ENCODE measurements at places on chromosomes 1 and 21. TPM values are rescaled to one million over a fixed set of nuclear protein-coding genes. Genes with fewer than 3 reads are reported as not detected.
A peak's percentile ranks its signal among the peaks of the same experiment; 100 is the strongest.

GRCh38 chr1:107140703-107141490 lies at the start of gene NTNG1:
Gene NTNG1 (plus strand): TSS chr1:107141039.
- peak within 1 kb of the TSS; percentile 92 for H3K4me3 ChIP-seq
- peak within 1 kb of the TSS; percentile 96 for H3K27ac ChIP-seq
- peaks cover 29% of the 10 kb centered on the region for H3K4me1 ChIP-seq
- no peaks in the 10 kb centered on the region for H3K36me3 ChIP-seq
- no peaks in the 10 kb centered on the region for H3K27me3 ChIP-seq

DNA sequence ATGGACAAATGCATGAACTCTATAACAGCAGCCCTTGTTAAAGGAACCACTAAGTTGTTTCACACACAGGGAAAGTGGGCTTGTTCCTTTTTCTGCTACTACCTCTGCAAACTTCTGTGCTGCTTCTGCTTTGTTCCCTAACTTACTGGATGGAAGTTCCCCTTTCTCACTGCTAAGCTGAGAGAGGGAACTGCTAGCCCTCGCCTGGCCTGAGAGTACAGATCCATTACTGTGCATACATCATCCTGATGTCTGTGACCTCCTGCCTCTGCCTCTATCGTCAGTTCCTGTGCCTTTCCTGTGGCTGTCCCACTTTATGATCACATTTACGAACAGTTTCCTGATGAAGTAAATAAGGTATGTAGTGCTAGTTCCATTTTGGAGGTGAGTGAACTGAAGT lies 3.5 kb downstream of the GNAT2 start:
- no peaks in the 10 kb centered on the region for H3K36me3 ChIP-seq
- no peak overlapping the region for H3K4me3 ChIP-seq
- H3K27ac ChIP-seq: no peak overlapping the region
- H3K27me3 ChIP-seq: no peaks in the 10 kb centered on the region
- peaks cover 19% of the 10 kb centered on the region for H3K4me1 ChIP-seq

DNA sequence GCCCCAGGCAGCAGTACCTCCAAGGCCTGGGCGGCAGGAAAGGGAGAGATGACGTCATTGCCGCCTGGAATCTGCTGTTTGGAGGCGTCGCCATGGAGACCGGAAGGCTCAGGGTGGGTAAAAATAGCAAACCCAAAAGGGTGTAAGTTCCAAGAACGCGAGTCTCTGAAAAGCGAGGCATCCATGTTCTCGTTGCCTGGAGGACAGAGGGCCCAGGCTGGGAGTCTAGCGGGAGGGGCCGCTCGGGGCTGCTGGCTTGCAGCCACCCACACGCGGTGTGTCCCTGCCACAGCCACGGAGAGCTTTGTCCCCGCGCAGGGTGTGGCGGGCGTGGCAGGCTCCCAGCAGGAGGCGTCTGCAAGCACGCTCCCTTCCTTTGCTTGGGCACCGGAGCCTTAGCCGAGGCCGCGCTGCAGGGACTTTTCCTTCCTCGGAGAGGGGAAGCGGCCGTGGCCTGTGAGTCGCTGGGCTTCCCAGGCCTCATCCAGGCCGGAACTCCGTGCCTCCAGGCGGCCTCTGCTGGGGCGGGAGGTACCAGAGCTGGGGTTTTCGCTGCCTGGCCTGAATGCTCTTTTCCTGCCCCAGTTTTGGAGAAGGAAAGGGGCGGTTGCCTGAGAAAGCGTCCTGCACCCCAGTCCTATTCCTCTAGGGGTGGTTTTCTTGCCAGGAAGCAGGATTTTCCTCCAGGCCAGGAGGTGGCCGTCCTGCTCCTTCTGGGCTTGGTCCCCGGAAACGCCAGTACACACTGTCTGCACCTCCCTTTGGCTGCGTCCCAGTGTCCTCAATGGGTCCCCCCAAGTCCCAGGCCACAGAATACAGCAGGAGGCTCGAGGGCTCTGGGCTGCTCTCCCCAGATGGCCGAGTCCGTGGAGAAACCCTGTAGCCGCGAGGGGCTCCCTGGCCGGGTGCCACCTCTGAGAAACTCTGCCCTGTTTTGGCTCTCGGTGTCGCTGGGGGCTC lies 15.3 kb upstream of the SKI start:
- peak; percentile 97 for DNase-seq
- peaks cover 32% of the 10 kb centered on the region for H3K4me1 ChIP-seq
- peak overlapping the region; percentile 32 for H3K4me3 ChIP-seq
- H3K36me3 ChIP-seq: no peaks in the 10 kb centered on the region
- H3K27me3 ChIP-seq: no peaks in the 10 kb centered on the region

DNA sequence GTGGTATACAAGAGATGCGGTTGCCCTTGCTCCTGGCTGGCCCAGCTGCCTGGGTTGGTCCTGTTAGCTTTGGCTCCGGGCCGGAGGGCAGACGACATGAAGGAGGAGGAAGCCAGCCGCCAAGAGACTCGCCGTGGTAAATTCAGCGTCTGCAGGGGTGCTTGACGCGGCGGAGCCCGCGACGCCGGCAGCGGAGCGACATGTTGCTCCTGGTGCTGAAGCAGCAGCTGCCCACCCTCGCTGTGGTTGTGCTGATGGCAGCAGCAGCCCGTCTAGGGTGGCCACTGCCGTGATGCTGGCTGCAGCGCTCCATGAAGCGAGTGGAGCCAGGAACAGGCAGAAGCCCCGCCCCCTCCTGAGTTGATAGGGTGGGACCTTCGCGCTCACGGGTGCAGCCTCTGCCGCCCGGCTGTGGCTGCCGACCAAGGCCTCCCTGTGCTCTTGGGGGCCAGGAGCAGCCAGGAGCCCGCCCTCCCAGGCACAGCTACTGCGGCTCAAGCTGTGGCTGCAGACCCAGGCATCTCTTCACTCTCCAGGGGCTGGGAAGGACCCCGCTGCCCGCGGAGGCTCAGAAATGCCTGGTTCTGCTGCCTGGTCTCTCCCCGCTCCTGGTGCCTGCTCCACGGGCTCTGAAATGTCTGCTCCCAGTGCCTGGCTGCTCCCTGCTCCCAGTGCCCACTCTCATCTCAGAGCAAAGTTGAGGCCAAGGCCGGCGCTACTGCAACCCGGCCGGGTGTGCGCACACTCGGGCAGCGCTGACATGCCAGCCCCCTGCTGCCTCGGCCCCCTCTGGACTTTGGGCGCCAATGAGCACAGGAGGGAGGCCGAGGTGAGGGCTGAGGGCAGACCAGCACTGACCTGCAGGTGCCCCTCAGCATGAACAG lies 4.4 kb upstream of the ZNF692 start:
- H3K36me3 ChIP-seq: no peaks in the 10 kb centered on the region
- no peak overlapping the region for H3K27ac ChIP-seq
- H3K27me3 ChIP-seq: peaks cover 3% of the 10 kb centered on the region
- DNase-seq: peak; percentile 82
- H3K4me3 ChIP-seq: peak overlapping the region; percentile 58

GRCh38 chr1:3355089-3355488 lies 99.4 kb upstream of the ARHGEF16 start:
- H3K4me3 ChIP-seq: no peak overlapping the region
- H3K36me3 ChIP-seq: no peaks in the 10 kb centered on the region
- H3K27me3 ChIP-seq: no peaks in the 10 kb centered on the region
- no peak overlapping the region for H3K27ac ChIP-seq
- H3K4me1 ChIP-seq: peaks cover 15% of the 10 kb centered on the region
- no peak for DNase-seq

DNA sequence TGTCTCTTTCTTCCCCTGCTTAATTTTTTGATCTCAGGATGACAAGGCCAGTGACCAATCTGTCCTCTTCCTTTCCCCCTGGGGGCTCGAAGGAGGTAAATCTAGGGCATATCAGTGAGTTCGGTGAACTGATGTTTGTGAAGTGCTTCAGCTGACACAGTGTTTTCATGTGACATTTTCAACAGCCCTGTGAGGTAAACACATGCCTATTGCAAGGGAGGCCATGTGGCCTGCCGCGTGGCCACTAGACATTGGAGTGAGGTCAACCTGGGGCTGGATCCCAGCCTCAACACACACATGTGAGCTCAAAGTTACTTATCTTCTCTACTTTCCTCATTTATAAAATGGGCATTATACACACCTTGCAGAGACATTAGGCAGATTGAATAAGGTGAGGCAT lies 126.3 kb downstream of the PLPP3 start:
- H3K27ac ChIP-seq: no peak overlapping the region
- peaks cover 6% of the 10 kb centered on the region for H3K27me3 ChIP-seq
- DNase-seq: no peak
- no peaks in the 10 kb centered on the region for H3K36me3 ChIP-seq

GRCh38 chr1:100087396-100087795 lies 45.3 kb downstream of the SASS6 start:
- no peaks in the 10 kb centered on the region for H3K27me3 ChIP-seq
- peaks cover 41% of the 10 kb centered on the region for H3K36me3 ChIP-seq
- H3K4me1 ChIP-seq: no peaks in the 10 kb centered on the region
- no peak for DNase-seq
- H3K4me3 ChIP-seq: no peak overlapping the region
- H3K27ac ChIP-seq: no peak overlapping the region

- no peaks in the 10 kb centered on the region for H3K4me1 ChIP-seq
- H3K27me3 ChIP-seq: no peaks in the 10 kb centered on the region
- H3K27ac ChIP-seq: no peak overlapping the region
- no peaks in the 10 kb centered on the region for H3K36me3 ChIP-seq
Measured at GRCh38 chr21:30340714-30341573, 3.5 kb upstream of the KRTAP27-1 start.

DNA sequence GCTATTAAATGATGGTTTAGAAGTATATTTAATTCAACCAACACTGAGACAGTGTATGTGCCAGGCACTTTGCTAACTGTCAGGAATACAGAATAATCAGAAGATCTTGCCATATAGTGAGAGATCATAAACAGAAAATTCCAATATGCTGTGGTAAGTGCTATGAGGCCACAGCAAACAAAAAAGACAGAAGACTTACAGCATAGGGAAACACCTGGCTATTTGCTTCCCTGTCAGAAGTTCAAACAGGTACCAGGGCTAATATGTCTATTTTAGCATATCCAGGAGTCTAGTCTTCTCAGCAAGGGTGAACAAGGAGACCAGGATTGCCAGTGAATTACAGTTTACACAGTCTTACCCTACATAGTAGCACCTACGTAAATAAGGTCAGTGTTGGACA lies 30.4 kb downstream of the TRIT1 start:
- no peak overlapping the region for H3K27ac ChIP-seq
- peaks cover 60% of the 10 kb centered on the region for H3K36me3 ChIP-seq
- no peak overlapping the region for H3K4me3 ChIP-seq
- H3K27me3 ChIP-seq: no peaks in the 10 kb centered on the region
- no peak for DNase-seq

GRCh38 chr1:47208374-47208850 lies 18.6 kb upstream of the PDZK1IP1 start:
- H3K4me1 ChIP-seq: no peaks in the 10 kb centered on the region
- H3K36me3 ChIP-seq: no peaks in the 10 kb centered on the region
- DNase-seq: no peak

GRCh38 chr1:15225461-15225860 lies 21.6 kb upstream of the FHAD1 start:
- H3K36me3 ChIP-seq: no peaks in the 10 kb centered on the region
- no peak for DNase-seq
- H3K4me1 ChIP-seq: no peaks in the 10 kb centered on the region
- no peak overlapping the region for H3K4me3 ChIP-seq
- no peaks in the 10 kb centered on the region for H3K27me3 ChIP-seq

- no peak overlapping the region for H3K27ac ChIP-seq
- peaks cover 23% of the 10 kb centered on the region for H3K36me3 ChIP-seq
- H3K4me1 ChIP-seq: peaks cover 10% of the 10 kb centered on the region
- no peak for DNase-seq
Measured at GRCh38 chr1:43986712-43987111, 4.7 kb upstream of the CCDC24 start.

GRCh38 chr1:160429702-160430535 lies 29.6 kb downstream of the VANGL2 start:
- peaks cover 3% of the 10 kb centered on the region for H3K36me3 ChIP-seq
- H3K4me3 ChIP-seq: no peak overlapping the region
- no peaks in the 10 kb centered on the region for H3K27me3 ChIP-seq
- no peak for DNase-seq

The TNFRSF9 gene
- total RNA-seq: 1.4 TPM

The LRRC53 gene
- not detected for total RNA-seq

The PPFIA4 gene
- 2.5 TPM for total RNA-seq

The CLIC6 gene
- total RNA-seq: not detected

The PSRC1 gene
- total RNA-seq: 85.2 TPM

The CELA2B gene
- total RNA-seq: not detected

The RNU1-2 gene
- 1,866 TPM for total RNA-seq

The C1orf87 gene
- total RNA-seq: not detected

The VHLL gene
- total RNA-seq: not detected

The ZBTB8B gene
- total RNA-seq: 0.06 TPM

All from A673 (cell line).